ENCODE measurements at places on chromosomes 3 and 15.
A peak's percentile ranks its signal among the peaks of the same experiment; 100 is the strongest.

DNA sequence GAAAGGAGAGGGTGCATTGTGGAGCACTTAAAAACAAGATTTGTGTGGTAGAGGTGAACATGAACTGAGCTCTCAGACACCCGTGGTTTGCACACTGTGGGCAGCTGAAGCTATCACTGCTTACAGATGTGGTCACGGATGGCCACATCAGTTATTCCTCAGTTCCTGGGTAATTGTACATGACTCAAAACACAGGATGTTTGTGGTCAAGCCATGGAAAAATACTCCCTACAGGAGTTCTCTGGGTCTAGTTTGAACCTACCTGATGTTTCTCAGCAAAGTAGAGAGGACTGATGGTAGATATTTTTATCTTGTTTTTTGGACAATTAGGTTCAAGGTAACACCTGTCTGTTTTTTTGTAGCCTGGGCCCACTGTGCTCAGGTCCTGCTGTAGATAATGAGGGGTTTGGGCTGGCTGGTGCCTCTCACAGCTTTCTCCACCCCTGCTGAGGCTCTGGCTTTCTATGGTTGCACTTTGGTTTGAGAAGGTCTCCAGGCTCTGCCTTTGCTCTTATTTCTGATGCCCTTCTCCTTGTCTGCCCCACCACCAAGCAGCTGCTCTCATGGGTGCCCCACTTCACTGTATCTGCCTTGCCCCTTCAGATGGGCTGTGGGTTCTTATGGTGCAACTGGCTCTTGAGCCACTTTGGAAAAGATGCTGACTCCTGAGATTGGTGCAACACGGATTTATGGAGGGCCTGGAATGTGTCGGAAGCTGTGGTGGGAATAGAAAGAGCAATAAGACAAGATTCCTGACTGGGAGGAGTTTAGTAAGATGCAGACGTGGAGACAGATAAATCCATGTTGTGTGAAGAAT is 40.1 kb downstream of the CDCP1 start:
- DNase-seq = no peak

GRCh38 chr3:161508852-161509477 is 12.4 kb downstream of the OTOL1 start:
- no peak for DNase-seq

DNA sequence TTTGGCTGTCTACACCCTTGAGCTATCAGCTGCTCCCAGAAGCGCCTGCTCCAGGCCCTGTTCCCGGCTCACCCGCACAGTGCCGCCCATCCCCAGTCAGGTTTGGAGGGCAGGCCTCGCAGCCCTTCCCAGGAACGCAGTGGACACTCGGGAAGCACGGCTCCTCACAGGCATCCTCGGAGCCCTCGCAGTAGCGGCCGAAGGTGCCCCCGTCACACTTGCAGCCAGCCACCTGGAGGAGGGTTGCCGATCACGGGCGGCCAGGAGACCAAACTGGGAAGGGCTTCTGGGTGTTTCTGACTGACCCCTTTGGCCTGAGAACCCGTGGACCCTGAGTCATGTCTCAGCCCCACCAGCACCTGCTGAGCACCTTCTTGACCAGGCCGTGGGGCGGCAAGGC is 33.4 kb downstream of the MUC20 start:
- DNase-seq = no peak

GRCh38 chr3:108546247-108546646 is 35.9 kb upstream of the MYH15 start:
- DNase-seq = no peak

DNA sequence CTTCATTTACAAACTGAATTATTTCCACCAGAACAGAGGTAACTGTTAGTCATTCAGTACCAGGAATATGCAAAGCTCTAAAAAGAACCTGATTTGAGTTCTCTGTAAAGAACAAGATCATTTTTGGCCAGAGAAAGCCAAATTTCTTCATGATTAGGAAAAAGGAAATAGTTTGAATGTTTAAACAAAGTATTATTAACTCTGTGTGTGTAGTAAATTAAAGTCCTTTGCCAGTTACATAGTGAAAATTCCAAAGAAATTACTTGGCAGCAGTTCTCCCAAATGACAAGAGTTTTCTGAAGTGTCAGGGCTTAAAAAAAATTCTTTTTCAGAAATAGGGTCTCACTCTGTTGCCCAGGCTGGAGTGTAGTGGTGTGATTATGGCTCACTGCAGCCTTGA is 24.5 kb downstream of the QTRT2 start:
- no peak for DNase-seq

- no peak for DNase-seq
Observed at GRCh38 chr15:38651328-38652038, 86.9 kb upstream of the RASGRP1 start.

DNA sequence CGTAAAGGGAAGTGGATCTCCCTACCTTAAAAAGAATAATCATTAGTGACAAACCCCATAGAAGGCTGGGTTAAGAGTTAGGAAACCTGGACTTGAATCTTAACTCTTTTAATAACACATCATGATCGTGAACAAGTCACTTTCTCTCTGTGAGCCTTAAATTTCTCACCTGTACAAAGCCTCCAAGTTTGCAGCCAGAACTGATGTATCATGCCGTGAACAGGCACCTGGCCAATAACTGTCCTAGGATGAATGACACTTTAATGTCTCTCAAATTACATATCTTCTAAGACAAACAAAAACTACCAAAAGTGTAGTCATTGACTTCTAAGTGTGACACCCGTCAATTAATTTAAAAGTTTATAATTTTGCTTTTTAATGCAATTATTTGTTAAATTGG is 3.9 kb downstream of the UPK1B start:
- DNase-seq = no peak

DNA sequence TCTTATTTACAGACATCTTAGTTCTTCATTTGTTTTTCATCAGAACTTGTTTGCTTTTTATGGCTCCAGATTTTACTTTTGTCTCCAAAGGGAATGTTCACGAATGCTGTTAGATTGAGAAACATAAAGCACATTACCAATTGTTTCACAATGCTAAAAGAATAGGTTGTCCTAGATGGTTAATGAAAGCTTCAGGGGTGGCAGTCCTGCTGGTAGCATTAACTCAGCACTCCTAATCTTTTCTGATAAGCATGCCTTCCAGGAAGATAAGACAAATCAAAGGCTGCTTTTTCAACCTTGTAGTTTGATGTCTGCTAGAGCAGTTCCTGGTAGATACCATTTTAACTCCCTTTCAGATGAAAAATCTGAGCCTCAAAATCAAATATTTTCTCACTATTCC is 619.4 kb downstream of the PYDC2 start:
- DNase-seq = peak; percentile 83

DNA sequence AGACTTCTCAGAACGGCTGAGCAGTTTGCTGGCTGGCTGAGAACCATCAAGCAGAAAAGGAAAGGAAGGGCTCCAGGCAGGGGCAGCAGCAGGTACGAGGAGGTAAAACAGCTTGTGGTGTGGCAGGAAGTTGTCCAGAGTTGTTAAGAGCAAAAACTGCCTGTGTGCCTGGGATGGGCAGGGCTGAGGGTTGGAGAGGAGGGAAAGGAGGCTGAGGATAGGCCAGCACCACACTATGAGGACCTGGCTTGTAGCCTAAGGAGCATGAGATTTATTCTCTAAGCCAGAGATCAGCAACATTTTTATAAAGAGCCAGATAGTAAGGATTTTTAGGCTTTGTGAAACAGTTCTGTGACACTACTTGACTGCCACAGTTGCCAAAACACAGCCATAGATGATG is 8.0 kb downstream of the IGSF10 start:
- no peak for DNase-seq

DNA sequence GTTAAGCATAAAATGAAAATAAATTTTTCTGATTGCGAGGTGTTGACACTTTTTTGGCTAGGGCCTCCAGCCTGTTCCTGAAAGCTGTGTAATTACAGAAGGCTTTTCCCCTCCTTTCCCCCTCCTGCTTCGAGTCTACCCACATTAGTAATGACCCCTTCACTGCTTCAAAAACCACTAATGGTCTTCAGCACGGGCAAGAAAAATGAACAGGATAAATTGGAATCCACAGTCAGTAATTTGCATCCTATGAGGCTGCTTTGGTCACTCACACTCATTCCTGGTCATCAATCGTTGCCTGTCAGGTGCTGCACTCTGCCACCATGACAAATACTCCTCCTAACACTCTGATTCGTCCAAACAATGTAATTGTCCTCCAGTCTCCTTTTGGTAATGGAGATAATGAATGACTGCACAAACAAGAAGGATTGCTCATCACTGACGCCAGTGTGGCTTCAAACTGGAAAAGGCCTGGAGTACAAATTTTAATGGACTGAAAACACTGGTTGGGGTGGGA is 148.6 kb downstream of the MEIS2 start:
- DNase-seq = no peak

DNA sequence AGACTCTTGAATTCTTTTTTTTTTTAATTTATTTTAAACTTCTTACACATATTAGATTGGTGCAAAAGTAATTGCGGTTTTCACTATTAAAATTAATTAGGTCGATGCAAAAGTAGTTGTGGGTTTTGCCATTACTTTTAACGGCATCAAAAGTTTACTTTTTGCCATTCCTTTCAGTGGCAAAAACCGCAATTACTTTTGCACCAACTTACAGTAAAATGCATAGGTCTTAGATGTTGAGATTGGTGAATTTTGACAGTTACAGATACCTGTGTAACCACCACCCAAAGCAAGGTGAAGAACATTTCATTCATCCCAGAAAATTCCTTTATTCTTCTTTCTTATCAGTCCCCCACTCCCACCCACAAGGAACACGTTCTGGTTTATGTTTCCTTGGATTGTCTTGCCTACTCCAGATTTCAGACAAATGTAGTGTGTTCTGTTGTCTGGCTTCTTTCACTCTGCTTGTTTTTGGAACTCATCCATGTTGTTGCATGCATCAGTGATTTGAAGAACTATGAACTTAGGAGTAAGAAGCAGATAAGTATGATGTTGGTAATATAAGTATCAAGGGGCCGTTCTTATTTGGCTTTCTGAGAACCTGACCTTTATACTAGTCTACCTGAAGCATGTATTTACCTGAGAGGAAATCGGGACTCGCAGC is 198.4 kb upstream of the UBE2E1 start:
- no peak for DNase-seq

DNA sequence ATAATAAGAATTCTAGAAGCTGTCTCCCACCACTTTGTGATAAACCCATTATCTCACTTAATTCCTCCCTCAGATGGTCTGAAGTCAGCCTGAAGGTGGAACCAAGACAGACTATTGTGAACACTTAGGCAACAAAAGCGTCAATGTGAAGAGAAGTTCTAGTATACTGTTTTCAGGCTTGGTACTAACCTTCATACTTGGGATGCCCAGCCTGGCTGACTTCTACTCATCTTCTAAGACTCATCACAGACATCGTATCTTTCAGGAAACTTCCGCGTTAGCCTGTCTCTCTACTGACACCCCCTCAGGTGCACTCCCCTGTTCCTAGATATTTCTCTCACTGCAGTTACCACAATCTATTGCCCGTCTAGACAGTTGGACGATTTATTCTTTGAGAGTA is 201.2 kb downstream of the SATB1 start:
- DNase-seq = no peak

DNA sequence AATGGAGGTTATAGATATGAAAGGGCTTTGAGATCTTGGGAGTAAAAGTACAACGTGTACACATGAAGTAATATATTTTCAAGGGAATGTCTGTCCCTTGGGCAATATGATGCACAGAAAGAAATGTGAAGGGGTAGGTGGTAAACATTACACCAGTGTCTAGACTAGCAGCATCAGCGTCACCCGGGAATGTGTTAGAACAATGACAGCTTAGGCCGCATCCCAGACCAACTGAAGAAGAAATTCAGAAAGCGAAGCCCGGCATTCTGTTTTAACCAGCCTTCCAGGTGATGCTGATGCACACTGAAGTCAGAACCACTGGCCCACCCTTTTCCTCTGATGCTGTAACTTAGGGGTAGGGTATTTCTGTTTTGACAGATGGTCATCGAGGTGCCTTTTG is 6.3 kb downstream of the INAFM2 start:
- DNase-seq = no peak

- no peak for DNase-seq
Observed at GRCh38 chr3:31959951-31960792, 20.9 kb downstream of the OSBPL10 start.

- no peak for DNase-seq
Observed at GRCh38 chr3:194851254-194851653, 165.6 kb downstream of the FAM43A start.

GRCh38 chr15:68495221-68495950 is 63.4 kb upstream of the ITGA11 start:
- no peak for DNase-seq

DNA sequence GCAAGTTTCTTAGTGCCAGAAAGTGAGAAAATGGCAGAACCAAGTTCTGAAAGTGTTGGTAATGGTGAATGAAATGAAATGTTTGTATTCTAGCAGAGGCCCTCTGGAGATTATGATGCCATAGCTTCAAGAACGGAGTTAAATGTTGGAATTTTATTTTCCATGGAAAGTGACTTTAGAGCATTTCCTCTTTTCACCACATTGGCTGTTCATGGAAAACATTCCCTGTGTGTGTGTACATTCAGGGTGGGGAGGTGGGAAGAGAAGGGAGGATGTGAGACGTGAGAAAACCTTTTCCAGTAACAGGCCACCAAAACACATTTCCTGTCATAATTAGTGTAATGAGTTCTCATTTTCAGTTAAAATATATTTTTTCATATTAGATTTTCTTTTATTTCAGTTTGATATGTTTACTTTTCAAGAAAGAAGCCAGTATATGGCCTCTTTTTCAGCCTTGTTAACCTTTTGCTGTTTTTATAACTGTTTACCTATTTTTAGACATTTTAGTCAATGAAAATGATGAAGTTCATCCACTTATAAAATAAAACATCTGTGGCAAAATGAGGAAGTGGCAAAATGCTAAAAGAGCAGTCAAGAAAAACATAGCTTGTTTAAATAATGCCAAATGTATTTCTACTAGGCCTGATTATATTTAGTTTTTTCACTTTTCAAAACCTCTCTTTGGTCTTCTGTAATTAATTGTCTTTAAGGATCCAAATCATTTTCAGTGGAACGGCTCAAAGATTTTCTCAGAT is 21.6 kb downstream of the SAMMSON start:
- DNase-seq = no peak

DNA sequence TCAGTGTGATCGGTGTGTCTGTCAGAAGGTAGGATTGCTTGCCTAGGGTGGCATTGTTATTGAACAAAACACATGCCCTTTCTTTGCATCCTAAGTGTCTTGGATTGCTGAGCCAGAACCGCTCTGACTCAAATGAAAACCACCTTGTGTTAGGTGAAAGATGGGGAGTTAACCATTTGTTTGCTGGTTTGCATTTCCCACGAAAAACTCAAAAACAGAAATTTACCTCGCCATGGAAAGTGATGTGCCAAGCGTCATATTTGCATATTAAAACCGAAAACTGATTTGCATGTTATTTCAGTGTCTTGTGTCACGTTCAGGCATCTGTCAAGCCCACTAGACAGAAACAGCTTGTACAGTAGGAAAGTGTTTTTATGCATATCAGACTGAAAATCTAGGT is 474.6 kb upstream of the TPRG1 start:
- DNase-seq = no peak

Measured in NCI-H748 treated with DMSO at 0.1 percent for 48 hours (cell line).